Aortic smooth muscle cell (primary cell): ENCODE measurements at places on chromosomes 2 and 18. TPM values are rescaled to one million over a fixed set of nuclear protein-coding genes. Genes with fewer than 3 reads are reported as not detected.

Gene FECH
- total RNA-seq, result 28.4 and 34.7 TPM in 2 replicates

Gene CCL20
- not detected in 2 replicates for total RNA-seq

Gene WIPF1
- 10.6 and 14.4 TPM in 2 replicates for total RNA-seq

Gene ATP5MC3
- total RNA-seq, result 78.0 and 87.3 TPM in 2 replicates

Gene REG3G
- not detected in 2 replicates for total RNA-seq

Gene DQX1
- total RNA-seq, result 0.12 TPM in 1 of 2 replicates, not detected in the other

Gene SAG
- total RNA-seq, result not detected in 2 replicates

Gene CXCR1
- not detected in 2 replicates for total RNA-seq

Gene KIF5C
- total RNA-seq, result 0.06 and 0.13 TPM in 2 replicates

Gene CCDC148
- total RNA-seq, result 0.26 and 0.37 TPM in 2 replicates

Gene PLGLB1
- 0.26 TPM in 1 of 2 replicates, not detected in the other for total RNA-seq

Gene EPB41L3
- total RNA-seq, result 2.9 and 3.7 TPM in 2 replicates

Gene TET3
- total RNA-seq, result 2.4 and 3.0 TPM in 2 replicates

Gene NDC80
- 16.7 and 27.5 TPM in 2 replicates for total RNA-seq

Gene QPCT
- total RNA-seq, result 2.5 and 3.6 TPM in 2 replicates

Gene LRATD1
- 0.26 TPM in 1 of 2 replicates, not detected in the other for total RNA-seq

Gene RFX8
- total RNA-seq, result 15.5 and 20.3 TPM in 2 replicates

Gene HEATR5B
- 15.6 and 18.1 TPM in 2 replicates for total RNA-seq
